ENCODE measurements at places on chromosomes 3 and 15.

- DNase-seq: no peak
Observed at GRCh38 chr15:35243758-35244157, 158.7 kb upstream of the NANOGP8 start.

DNA sequence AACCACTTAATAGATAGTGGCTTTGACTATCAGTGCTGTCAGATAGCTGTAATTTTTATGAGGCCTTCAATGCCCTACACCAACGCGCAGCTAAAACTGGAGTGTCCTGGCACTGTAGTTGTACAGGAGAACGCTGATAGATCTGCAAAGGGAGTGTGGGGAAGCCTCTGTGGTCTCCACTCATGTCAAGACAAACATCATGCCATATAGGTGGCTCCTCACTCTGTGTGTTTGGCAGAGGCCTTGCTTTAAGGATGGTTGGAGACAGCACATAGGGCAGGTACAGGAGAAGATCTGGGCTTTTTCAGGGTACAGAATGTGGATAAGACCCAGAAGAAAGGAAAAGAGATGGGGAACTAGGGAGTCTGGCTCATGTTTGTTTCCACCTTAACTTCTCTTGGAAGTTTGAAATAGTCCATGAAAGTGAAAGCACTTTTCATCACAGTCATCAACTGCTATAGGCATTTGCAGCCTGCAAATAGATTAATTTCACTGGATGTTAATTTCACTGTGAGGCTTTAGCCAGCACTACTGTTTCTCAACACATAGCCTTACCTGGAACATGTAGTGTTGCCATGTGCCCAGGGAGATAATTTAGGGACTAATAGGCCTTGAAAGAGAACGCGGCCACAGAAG, 425.8 kb upstream of the TBL1XR1 start:
- DNase-seq: no peak

- no peak for DNase-seq
Observed at GRCh38 chr3:45816544-45816943, 20.2 kb upstream of the SLC6A20 start.

DNA sequence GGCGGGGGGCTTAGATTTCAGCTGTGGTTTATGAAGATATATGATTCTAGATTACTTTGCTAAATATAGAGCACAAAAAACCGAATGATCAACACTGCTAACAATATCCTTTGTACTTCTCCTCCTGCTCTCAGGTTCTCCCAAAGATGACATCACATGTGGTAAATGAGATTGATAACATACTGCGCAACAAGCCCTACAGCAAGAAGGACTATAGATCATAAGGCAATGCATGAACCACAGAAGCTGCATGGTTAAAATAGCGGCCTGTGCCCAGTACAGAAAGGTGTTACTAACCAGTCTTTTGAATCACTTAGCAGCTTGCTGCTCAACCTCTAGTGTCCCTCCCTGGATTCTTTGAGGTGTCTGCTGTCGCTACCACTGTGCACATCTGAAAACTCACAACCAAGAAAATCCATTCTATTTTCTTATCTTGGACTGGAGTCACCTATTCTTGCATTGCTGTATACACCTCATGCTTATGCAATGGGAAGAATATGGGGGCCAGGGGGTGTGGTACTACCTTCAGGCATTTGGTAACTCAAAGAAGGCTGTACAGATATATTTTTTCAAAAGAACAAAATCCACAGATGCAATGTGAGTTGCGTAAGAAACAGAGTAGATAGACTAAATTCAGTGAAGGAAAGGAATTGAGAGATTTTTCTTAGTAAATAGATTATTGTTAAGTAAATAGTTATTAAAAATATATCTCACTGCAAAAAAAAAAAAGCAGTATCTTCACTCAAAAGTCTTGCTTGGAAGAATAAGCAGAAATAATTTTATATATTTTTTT, 18.2 kb downstream of the SSR3 start:
- DNase-seq: no peak

- no peak for DNase-seq
Observed at GRCh38 chr3:126380011-126380768, 14.5 kb upstream of the CFAP100 start.

- DNase-seq: no peak
Observed at GRCh38 chr3:179264449-179264848, 13.5 kb upstream of the KCNMB3 start.

DNA sequence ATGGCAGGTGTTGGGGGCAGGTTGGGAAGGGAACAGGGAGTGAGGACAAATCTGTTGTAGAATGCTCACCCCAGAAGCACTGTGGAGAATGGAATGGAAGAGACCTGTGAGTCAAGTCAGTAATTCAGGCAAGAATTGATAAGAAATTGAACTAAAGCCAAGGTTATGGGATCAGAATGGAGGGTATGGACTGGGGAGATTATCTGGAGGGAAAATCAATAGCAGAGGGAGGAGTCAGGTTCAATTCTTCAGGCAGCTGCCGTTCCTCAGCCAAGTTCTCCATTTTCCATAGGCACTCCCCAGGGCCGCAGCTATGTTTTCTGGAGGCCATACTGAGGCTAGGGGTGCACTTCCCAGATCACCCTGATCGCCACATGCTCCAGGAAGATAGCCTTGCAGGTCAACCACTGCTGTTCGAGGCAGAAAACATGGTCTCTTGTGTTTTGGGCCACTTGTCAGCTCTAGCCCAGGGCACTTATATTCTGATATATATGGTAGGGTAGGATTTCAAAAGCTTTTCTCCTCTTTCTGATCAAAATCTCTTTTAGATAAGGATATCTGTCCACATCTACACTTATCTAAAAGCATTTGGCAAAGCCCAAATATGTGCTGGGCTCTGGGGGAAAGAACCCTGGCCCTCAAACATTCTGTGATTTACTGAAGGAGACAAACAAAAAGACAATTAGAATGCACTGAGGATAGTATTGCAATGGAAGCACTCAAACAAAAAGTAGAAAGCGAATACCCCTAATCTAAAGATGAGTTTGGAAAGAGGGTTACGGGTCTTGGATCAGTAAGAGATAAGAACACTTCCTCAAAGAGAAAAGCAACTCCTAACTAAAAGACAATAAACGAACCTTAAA, 92.3 kb downstream of the TMEM212 start:
- DNase-seq: no peak

DNA sequence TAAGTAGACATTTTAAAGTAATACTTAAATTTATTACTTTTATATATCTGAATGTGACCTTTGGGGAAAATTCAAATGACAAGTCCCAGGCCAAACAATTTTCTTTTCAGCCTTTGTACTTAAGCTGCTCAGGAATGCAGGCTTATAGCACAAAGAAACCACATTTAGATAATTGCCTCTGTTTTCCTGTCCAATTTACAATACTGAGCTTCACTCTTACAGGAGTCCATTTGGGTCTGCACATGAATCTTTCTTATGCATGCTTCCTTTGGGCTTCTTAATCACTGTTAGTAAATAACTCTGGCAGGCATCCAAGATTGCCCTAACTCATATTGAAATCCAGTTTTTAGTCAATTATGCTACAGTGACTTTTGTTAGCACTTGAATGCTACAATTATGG, 459.4 kb upstream of the TGFBR2 start:
- no peak for DNase-seq

DNA sequence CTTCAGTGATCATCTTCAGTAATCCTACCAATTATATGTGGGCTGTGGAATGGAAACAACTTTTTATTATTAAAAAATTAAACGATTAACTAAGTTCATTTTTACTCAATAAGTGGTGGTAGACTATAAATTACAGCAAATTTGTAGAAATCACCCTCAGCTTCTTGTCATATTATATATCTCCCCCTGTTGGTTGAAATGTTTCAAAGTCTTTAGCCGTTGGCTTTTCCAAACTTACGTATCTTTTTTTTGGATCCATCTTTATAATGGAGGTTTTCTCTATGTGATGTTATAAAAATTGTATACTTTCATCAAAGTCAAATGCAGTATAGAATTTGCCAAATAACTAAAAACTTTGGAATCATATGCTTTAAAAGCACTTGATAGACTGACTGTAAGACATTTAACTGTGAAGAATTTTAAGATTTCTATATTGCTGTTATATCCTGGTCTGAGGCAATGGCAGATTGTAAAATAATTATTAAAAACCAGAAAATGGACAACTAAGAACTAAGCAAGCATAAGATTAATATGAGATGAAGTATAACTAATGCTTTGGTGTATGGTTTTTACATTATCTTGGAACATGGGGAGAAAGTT, 44.7 kb downstream of the ATP11B start:
- DNase-seq: no peak

GRCh38 chr3:33909547-33909946, 111.1 kb downstream of the PDCD6IP start:
- DNase-seq: no peak

GRCh38 chr3:138323971-138324370, 5.7 kb downstream of the NME9 start:
- DNase-seq: no peak

- no peak for DNase-seq
Observed at GRCh38 chr3:162029736-162030135, 533.1 kb downstream of the OTOL1 start.

GRCh38 chr3:31531452-31531991, 1.2 kb upstream of the STT3B start:
- no peak for DNase-seq

DNA sequence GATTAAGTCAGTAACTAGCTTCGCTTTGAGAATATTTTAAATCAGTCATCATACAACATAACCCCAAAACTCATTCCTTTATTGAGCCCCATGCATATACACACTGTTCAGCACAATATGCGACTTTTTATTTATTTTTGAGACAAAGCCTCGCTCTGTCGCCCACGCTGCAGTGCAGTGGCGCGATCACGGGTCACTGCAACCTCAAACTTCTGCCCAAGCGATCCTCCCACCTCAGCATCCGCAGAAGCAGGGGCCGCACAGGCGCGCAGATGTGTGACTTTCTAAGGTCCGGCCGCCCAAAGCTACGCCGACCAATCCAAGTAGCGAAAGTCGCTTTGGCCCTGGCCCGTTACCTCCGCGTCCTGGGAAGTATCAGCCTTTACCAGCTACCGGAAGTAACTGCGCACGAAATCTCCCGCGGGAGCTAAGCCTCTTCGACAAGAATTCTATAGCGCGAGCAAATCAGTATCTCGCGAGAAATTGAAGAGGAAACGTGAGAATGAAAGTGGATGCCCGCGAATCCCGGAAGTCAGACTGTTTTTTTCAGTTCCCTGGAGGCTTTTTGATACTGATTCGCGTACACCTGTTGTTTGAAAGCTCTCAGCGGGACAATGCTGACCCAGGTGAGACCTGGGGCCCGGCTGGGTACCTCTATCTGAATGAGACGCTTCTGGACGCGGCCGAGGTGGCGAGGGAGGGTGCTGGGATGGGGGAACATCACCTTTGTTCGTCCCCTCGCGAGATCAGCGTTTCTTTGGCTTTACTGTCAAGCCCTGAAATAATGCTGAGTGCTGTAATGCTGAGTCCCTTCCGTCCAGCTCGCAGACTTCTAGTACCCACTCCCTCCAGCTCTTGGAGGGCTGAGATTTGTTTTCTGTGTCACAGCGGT, at the start of the genes DHFR2 and NSUN3:
DHFR2 (minus strand) TSS at position 404 of the 892 bp plus-strand sequence. CDS start 1,405 bp downstream, outside the sequence.
NSUN3 (plus strand) TSS at position 549 of the 892 bp plus-strand sequence; CDS start at position 615, 66 bp downstream.
- DNase-seq: peak; percentile 72

- DNase-seq: no peak
Observed at GRCh38 chr15:40992241-40992741, 39.0 kb downstream of the CHAC1 start.

Measured in stimulated activated effector memory CD8-positive, alpha-beta T cell treated with anti-CD3 and anti-CD28 coated beads, Interleukin-12 subunit alpha, Interleukin-12 subunit beta, amount 100 ng/mL, for 72 hours (primary cell).